Memory B cell (primary cell): ENCODE measurements at places on chromosomes 11 and 22.
A peak's percentile ranks its signal among the peaks of the same experiment; 100 is the strongest.

- DNase-seq: no peak
- peaks cover 2% of the 10 kb centered on the region for H3K36me3 ChIP-seq
- H3K27ac ChIP-seq: peak overlapping the region; percentile 57
- H3K27me3 ChIP-seq: no peaks in the 10 kb centered on the region
These were observed 12.2 kb downstream of the FAR1 start for GRCh38 chr11:13680501-13681264.

DNA sequence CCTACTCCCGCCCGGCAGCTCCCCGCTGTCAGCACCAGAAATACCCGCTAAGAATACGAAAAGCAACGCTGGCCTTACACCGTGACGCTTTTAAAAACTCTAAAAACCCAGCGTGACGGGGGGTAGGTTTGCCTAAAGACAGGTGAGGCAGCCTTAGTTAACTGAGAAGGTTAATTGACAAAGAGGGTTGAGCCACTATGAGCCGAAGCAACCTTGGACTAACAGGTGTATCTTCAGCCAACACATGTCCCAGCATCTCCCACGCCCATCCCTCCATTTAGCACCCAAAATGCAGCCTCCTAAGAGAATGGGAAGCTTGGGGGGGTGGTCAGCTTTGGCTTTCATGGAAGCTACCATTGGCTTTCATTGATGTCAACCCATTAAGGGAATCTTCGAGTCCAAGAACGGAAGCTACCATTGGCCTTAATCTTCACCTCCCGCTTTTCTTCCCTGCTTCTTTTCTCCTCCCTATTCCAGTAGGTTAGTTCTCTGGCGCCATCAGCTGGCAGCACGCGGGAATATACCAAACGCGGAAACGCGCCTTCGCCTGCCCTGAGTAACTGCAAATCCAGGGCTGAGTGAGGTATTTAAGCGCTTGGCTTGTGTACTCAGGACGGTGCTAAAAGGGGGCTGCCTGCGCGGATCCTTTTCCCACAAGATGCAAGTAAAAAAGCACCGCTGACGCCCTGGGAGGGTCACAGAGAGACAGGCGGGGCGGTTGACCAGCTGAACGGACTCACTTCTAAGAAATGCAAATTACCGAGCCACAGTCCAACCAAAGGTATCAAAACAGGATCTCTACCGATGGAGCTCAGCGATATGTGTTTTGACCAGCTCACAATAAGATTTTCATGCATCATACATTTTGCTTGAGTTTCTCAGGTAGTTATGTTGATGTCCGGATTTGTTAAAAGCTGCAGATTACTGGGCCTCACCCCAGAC is 38.5 kb upstream of the GLYATL1 start:
- no peaks in the 10 kb centered on the region for H3K36me3 ChIP-seq
- peaks cover 36% of the 10 kb centered on the region for H3K27me3 ChIP-seq
- H3K4me3 ChIP-seq: peak overlapping the region; percentile 12
- H3K4me1 ChIP-seq: peaks cover 2% of the 10 kb centered on the region

DNA sequence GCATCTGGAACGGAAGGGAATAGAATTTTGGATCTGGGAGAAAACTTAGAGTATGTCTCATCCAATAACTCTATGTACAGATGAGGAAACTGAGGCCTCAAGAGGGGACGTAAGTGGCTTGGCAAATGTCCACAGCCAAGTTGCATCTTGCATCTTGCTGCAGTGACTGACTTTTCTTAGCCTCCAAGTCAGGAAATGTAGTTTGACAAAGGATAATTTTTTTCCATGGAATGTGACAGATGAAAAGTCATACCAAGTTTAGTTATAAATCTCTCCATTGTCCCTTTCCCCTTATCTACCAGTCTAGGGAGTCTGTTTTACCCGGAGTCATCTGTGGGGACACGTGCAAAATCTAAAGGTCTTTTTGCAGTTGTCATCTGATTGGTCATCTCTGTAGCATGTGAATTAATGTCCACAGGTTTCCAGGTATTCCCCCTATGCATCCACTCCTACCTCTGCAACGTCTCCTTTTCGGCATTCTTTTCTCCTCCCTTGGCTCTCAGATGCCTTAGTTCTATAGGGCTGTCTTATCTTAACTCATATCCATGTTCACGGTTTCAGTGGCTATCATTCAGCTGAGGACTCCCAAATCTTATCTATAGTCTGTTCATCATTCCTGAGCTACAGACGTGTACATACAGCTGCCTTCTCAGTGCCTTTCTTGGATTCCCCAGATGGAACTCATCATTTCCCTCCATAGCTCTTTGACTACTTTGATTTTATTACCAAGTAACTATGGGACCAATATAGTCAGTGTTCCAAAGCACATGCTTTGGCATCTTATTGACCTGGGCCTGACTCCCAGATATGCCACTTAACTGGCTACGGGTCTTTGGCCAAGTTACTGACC is 139.5 kb upstream of the TIMP3 start:
- H3K36me3 ChIP-seq: no peaks in the 10 kb centered on the region
- no peaks in the 10 kb centered on the region for H3K4me1 ChIP-seq
- H3K27me3 ChIP-seq: peaks cover 12% of the 10 kb centered on the region
- DNase-seq: no peak

GRCh38 chr22:37284805-37285355 is 2.6 kb downstream of the CYTH4 start:
- peak overlapping the region; percentile 93 for H3K4me3 ChIP-seq
- no peaks in the 10 kb centered on the region for H3K27me3 ChIP-seq
- peaks cover 31% of the 10 kb centered on the region for H3K36me3 ChIP-seq

GRCh38 chr22:50443801-50444625 is 30.8 kb downstream of the SBF1 start:
- H3K4me1 ChIP-seq: peaks cover 10% of the 10 kb centered on the region
- no peak overlapping the region for H3K4me3 ChIP-seq
- H3K36me3 ChIP-seq: peaks cover 5% of the 10 kb centered on the region
- no peaks in the 10 kb centered on the region for H3K27me3 ChIP-seq
- no peak overlapping the region for H3K27ac ChIP-seq
- no peak for DNase-seq

DNA sequence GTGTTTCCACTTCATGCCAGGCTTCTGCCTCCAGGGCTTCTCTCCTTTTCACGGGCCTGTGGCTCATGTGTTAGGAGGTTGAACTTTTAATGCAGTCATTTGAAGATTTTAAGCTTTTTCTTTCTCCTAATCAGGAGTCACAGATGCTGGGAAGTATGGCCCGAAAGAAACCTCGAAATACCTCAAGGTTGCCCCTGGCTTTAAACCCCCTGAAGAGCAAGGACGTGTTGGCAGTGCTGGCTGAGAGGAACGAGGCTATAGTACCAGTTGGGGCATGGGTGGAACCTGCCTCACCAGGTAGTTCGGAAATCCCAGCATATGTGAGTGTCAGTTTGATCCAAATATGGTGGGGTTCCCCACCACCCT is 571 bp downstream of the CCDC15 start:
- no peak overlapping the region for H3K4me3 ChIP-seq
- no peak overlapping the region for H3K27ac ChIP-seq
- no peaks in the 10 kb centered on the region for H3K4me1 ChIP-seq

GRCh38 chr22:27461470-27461869 is 340.1 kb downstream of the MN1 start:
- no peak overlapping the region for H3K27ac ChIP-seq
- DNase-seq: no peak
- H3K4me3 ChIP-seq: no peak overlapping the region

- no peak for DNase-seq
- peaks cover 6% of the 10 kb centered on the region for H3K27me3 ChIP-seq
- H3K4me1 ChIP-seq: peaks cover under 1% of the 10 kb centered on the region
- no peaks in the 10 kb centered on the region for H3K36me3 ChIP-seq
- H3K27ac ChIP-seq: no peak overlapping the region
- no peak overlapping the region for H3K4me3 ChIP-seq
These were observed 12.8 kb upstream of the NUCB2 start for GRCh38 chr11:17263769-17264168.

DNA sequence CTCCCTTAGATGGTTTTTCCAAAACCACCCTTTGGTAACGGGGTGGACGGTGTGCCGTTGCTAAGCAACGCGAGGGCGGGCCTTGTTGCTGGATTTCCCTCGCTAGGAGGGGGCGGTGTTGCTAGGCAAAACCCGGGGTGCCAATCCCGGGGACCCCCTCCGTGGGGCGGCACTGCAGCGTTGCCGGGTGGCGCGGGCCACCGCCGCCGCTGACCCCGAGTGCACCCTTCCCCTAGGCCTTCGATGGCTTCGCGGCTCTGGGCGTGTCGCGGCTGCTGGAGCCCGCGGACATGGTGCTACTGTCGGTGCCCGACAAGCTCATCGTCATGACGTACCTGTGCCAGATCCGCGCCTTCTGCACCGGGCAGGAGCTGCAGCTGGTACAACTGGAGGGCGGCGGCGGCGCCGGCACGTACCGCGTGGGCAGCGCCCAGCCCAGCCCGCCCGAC is 8.9 kb downstream of the EHBP1L1 start:
- H3K4me1 ChIP-seq: peaks cover 25% of the 10 kb centered on the region
- H3K36me3 ChIP-seq: peaks cover 31% of the 10 kb centered on the region
- DNase-seq: no peak
- H3K27ac ChIP-seq: peak overlapping the region; percentile 39
- no peak overlapping the region for H3K4me3 ChIP-seq

DNA sequence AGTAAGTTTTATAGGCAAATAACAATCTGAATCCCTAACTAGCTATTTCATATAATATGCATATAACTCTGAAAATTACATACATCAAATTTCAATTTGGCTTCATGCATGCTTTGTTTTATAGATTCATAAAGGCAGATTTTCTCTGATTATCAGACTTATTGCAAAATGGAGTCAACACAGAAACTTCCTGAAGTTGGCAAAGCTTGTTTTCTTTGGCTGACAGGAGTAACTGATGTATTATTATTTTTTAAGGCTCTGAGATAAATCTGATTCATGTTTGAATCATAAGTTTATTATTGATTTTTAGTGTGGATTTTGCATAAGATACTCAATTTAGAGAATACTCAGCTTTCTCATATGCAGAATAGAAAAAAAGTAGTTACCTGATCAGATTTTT is 356.3 kb upstream of the CCDC90B start:
- DNase-seq: no peak
- no peaks in the 10 kb centered on the region for H3K4me1 ChIP-seq
- no peak overlapping the region for H3K4me3 ChIP-seq
- peaks cover 19% of the 10 kb centered on the region for H3K27me3 ChIP-seq
- H3K36me3 ChIP-seq: no peaks in the 10 kb centered on the region

DNA sequence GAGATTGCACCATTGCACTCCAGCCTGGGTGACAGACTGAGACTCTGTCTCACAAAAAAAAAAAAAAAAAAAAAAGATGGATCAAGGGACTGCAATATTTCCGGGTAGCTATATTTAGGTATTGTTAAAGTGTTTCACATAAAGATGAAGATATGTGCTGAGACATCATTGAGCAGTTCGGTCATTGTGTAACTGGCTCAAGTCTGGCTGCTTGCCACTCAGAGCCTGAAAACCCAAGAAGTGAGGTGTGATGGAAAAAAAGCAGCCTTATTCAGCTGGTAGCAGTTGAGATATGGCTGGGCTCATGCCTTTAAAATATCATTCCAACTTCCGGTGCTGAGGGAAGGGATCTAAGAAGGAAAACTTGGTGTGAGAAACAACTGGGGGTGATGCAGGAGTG is 46.9 kb downstream of the LUZP2 start:
- H3K27ac ChIP-seq: no peak overlapping the region
- no peaks in the 10 kb centered on the region for H3K27me3 ChIP-seq
- H3K36me3 ChIP-seq: no peaks in the 10 kb centered on the region
- no peaks in the 10 kb centered on the region for H3K4me1 ChIP-seq
- DNase-seq: no peak

DNA sequence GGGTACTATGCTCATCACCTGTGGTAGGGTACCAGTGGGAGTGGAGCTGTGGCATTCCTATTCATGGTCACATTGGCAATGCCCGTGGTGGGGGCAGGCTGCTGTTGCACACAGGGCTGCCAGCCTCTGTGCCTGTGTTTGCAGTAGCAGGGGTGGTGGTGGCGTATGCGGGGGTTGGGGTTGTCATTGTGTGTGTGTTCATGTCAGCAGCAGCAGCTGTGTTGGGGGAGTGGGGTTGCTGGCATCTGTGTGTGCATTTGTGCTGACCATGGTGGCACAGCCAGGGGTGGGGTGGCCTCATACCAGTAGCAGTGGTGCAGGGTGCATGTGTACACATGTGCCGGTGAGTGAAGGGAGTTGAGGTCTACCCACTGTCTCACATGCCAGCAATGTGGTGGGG is 34.4 kb downstream of the TMEM225 start:
- no peak overlapping the region for H3K27ac ChIP-seq
- no peak overlapping the region for H3K4me3 ChIP-seq
- no peaks in the 10 kb centered on the region for H3K4me1 ChIP-seq
- no peak for DNase-seq

DNA sequence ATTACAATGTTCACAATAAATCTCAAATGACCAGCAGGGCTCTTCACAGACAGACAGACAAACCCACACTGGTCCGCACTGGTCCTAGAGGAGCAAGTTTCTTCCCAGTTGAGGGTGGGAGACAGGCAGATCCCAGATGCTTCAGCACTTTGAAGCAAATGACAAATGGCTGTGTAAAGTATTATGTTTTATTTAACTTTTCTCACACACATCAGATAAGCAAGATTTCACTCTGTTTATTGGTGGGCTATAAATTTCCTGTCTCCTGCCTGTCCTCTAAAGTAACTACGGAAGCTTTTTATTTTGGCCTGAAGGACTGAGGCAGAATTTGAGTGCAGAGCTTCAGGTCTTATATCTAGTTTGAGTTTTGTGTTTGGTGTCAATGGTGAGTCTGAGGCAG is 174.7 kb upstream of the MTNR1B start:
- no peak overlapping the region for H3K4me3 ChIP-seq
- DNase-seq: no peak
- H3K27me3 ChIP-seq: no peaks in the 10 kb centered on the region
- no peaks in the 10 kb centered on the region for H3K4me1 ChIP-seq
- H3K36me3 ChIP-seq: no peaks in the 10 kb centered on the region

GRCh38 chr11:129146191-129146590 is 45.9 kb downstream of the ARHGAP32 start:
- H3K36me3 ChIP-seq: peaks cover 8% of the 10 kb centered on the region
- H3K27me3 ChIP-seq: no peaks in the 10 kb centered on the region
- no peak overlapping the region for H3K4me3 ChIP-seq
- DNase-seq: no peak
